Bronchial epithelial cell (primary cell): ENCODE measurements at places on chromosomes 2 and 18.

DNA sequence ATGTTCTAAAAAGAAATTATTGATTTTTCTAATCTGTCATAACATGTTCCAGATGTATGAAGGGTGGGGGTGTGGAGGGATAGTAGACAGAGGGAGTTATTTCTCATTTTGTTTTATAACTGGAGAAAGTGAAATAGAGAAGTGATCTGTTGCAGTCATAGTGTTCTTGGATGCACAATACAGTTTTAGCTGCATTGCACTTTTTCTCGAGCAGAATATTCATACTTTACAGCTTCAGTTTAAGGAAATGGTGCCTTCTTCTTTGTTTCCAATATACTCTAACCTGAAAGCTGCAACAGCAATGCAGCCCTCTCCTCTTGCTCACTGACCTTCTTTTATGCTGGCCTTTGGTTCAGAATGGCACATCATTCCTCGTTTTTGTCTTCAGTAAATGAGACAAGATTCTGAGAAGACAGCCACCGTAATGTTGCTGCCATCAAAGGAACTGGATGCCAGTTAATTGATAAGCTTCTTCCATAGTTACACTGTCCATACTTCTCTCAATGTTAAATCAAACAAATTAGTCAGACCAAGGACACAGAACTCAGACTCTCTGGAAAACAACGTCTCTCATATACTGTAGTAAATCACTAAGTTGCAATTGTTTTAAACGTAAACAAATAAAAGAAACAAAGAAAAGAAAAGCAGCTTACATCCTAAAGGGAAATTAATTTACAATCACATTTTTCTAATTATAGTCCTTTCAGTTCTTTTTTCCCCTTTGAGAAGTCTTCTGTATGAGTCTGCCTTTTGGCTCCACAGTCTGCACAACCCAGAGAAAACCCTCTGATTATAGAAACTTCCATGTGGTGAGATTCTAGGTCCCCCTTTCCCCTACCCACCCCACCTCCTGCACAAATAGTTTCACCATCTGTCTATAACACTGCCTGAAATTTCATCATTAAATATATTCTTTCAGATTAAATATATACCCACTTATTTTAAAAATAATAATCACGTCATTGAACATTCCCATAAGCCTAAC, 97.4 kb upstream of the UGP2 start:
- DNase-seq: no peak

DNA sequence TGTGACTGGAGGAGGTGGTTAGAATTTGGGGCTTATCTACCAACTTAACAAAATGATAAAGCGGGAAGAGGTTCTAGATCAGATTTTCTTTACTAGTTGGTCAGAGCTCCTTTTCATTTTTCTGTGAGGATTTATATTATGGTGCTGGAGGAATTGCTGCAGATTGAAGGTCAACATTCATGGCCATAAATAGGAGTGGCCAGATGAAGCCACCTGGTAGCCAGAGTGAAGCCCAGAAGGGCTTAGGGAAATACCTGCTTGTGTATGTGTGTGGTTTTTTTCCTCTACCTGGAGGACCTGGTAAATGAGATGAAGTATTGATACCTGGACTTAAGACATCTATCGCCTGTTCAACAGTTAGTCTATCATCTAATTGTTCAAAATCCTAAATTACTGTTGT, 122.9 kb upstream of the MSTN start:
- no peak for DNase-seq

DNA sequence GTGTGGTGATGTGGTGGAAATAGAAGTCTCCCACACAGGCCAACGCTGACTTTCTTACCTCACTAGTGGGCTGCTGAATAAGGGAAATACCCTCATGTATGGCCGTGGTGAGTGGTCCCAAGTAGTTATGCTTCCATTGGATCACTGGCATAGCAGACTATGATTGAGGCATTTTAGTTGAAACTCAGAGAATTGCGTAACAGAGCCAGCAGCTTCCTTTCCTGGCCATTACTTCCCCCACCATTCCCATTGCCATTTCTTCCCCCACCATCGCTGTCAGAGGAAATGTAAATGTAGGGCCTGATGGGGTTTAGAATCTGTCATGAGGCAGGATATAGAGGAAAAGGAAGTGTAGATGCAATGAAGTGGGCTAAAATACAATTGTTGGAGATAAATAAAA, 209.5 kb downstream of the KCNH7 start:
- DNase-seq: no peak

GRCh38 chr2:53632714-53633113, 134.9 kb upstream of the CHAC2 start:
- peak; percentile 5 for DNase-seq
